Activated CD8-positive, alpha-beta T cell treated with anti-CD3 and anti-CD28 coated beads, Interleukin-2, amount 10 ng/mL, durations not matched to agents 7 days and 5 days (primary cell): ENCODE measurements at places on chromosomes 11 and 22. TPM values are rescaled to one million over a fixed set of nuclear protein-coding genes. Genes with fewer than 3 reads are reported as not detected.

- peaks cover 2% of the 10 kb centered on the region for H3K27me3 ChIP-seq
- H3K36me3 ChIP-seq = no peaks in the 10 kb centered on the region
- H3K4me3 ChIP-seq = no peak overlapping the region
- no peaks in the 10 kb centered on the region for H3K4me1 ChIP-seq
Measured at GRCh38 chr11:119652907-119653659, 75.9 kb downstream of the NECTIN1 start.

GRCh38 chr11:22130462-22131053, 62.3 kb upstream of the ANO5 start:
- H3K36me3 ChIP-seq = no peaks in the 10 kb centered on the region
- no peak overlapping the region for H3K4me3 ChIP-seq
- H3K27ac ChIP-seq = no peak overlapping the region
- no peaks in the 10 kb centered on the region for H3K27me3 ChIP-seq
- no peaks in the 10 kb centered on the region for H3K4me1 ChIP-seq

Gene MPST
- 33.6 TPM for total RNA-seq

Gene RASSF10
- not detected for total RNA-seq

Gene MS4A15
- total RNA-seq = not detected
